ENCODE measurements at places on chromosomes 1 and 21.

DNA sequence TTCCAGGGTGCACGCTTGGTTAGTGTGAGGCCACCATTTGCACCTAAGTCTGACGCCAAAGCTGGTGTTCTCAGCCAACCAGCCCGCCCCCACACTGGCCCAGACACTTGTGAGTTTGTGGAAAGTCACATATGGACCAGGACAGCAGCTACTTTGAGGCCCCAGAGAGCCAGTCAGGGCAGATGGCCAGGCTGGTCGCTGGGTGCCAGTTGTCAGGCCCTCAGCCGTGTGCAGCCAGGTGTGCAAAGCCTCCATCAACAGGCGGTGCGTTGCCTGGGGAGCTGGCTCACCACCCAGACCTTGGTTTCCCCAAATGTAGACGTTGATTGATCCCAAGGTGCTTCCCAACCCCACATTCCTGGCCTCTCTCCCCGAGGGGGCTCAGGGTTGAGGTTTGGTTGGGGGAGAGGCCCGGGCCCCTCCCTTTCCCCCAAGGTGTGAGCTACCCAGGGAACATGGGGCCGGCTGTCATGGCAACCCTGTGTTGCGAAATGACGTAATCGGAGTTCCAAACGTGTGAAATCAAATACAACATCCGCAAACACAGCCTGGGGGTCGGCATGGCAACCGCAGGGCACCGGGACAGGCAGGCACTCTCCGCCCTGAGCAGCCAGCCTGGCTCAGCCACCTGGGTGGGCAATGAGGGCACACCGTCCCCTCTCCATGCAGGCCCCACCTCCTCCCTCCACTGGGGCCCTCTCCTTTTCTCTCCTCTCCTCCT lies 42.2 kb upstream of the WNT4 start:
- peaks cover 62% of the 10 kb centered on the region for H3K27me3 ChIP-seq
- H3K4me1 ChIP-seq, result no peaks in the 10 kb centered on the region
- no peak overlapping the region for H3K27ac ChIP-seq
- peak; percentile 13 for DNase-seq

DNA sequence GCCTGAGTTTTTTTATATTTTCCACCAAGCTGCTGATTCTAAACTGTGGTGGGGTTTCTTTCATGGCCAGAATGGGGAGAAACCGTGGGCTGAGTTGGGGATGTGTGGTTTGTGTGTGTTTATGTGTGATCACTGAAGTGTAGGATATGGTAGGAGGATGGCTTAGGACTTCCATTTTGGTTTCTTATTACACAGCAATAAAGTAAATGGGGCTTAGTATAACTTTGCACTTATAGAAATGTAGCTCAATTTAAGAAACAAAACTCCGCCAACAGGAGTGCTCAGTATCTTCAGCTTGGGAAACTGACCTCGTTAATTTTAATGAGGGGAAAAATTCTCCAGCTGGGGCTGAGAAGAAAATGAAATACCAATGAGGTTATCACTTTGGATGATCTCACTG lies 77.8 kb downstream of the PBX1 start:
- no peaks in the 10 kb centered on the region for H3K27me3 ChIP-seq
- H3K27ac ChIP-seq, result peak overlapping the region; percentile 10
- no peak overlapping the region for H3K4me3 ChIP-seq
- DNase-seq, result no peak
- peaks cover 23% of the 10 kb centered on the region for H3K4me1 ChIP-seq

- H3K36me3 ChIP-seq, result peaks cover 18% of the 10 kb centered on the region
- no peak for DNase-seq
- H3K4me1 ChIP-seq, result no peaks in the 10 kb centered on the region
- H3K27ac ChIP-seq, result no peak overlapping the region
- H3K27me3 ChIP-seq, result no peaks in the 10 kb centered on the region
- no peak overlapping the region for H3K4me3 ChIP-seq
These were observed 98.9 kb downstream of the LYST start for GRCh38 chr1:235767795-235768194.

DNA sequence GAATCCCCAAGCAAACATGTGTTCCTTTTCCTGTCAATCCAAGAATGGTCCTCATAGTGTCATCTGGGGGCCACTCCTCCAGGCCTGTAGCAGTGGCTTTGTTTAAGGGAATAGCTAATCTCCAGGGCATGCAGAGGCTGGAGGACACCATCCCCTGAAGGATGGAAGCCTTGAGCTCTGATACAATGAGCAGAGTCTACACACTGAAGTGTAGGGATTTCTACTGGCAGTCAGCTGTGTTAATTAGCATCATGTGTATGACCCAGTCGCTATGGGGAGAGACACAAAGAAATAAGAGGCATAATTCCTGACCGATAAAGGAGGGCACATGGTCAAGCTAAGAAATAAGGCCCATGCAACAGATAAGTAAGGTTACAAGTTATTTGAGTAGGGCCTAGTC lies 29.1 kb downstream of the ANGEL2 start:
- peaks cover 9% of the 10 kb centered on the region for H3K4me1 ChIP-seq
- DNase-seq, result no peak
- H3K36me3 ChIP-seq, result peaks cover 35% of the 10 kb centered on the region
- no peak overlapping the region for H3K4me3 ChIP-seq
- H3K27ac ChIP-seq, result no peak overlapping the region
- H3K27me3 ChIP-seq, result no peaks in the 10 kb centered on the region

- H3K27me3 ChIP-seq, result peaks cover 50% of the 10 kb centered on the region
- H3K36me3 ChIP-seq, result no peaks in the 10 kb centered on the region
- no peak overlapping the region for H3K27ac ChIP-seq
These were observed 17.3 kb downstream of the CACNA1E start for GRCh38 chr1:181500636-181501035.

DNA sequence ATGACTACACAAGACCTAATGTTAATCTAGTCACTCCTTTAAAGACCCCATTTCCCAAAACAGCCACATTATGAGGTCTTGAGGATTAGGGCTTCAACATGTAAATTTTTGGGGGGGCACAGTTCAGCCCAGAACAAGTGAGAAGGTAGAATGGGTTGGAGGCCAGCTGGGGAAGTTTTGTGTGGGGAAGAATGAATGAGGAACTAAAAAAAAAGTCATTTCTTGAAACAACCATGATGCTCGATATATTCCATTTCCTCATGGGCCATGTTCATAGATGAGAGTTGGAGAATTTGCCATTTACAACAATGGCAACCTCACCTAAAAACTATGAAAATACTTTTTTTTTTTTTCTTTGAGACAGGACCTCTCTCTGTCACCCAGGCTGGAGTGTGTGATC lies 14.5 kb downstream of the NLRP3 start:
- H3K4me3 ChIP-seq, result no peak overlapping the region
- no peaks in the 10 kb centered on the region for H3K4me1 ChIP-seq
- no peak overlapping the region for H3K27ac ChIP-seq
- no peaks in the 10 kb centered on the region for H3K36me3 ChIP-seq
- H3K27me3 ChIP-seq, result no peaks in the 10 kb centered on the region

- H3K27me3 ChIP-seq, result no peaks in the 10 kb centered on the region
- no peak overlapping the region for H3K27ac ChIP-seq
- no peak overlapping the region for H3K4me3 ChIP-seq
- no peak for DNase-seq
- H3K36me3 ChIP-seq, result peaks cover 10% of the 10 kb centered on the region
These were observed 1.7 kb downstream of the CFAP410 start for GRCh38 chr21:44337449-44337848.

DNA sequence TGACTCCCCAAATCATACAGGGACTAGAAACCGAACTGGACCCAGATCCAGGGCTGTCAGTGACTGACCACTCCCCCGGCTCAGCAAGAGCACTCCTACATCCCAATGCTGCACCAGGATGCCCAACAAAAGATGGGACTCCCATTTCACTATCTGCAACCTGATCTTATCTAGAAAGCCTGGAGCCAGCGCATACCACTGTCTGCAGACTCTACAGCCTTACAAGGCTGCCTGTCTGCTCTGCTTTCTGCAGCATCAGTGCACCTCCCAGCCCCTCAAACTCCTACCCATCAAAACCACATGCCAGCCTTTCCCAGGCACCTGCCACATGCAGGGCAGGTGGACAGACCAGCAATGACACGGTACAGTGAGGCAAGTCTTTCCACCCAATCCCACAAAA lies 52.2 kb downstream of the SSBP3 start:
- no peaks in the 10 kb centered on the region for H3K27me3 ChIP-seq
- no peak overlapping the region for H3K27ac ChIP-seq
- no peaks in the 10 kb centered on the region for H3K4me1 ChIP-seq
- no peak overlapping the region for H3K4me3 ChIP-seq
- no peaks in the 10 kb centered on the region for H3K36me3 ChIP-seq

GRCh38 chr1:157277913-157278312 lies 139.7 kb upstream of the ETV3 start:
- no peak overlapping the region for H3K27ac ChIP-seq
- H3K4me1 ChIP-seq, result no peaks in the 10 kb centered on the region
- DNase-seq, result no peak
- peaks cover 23% of the 10 kb centered on the region for H3K27me3 ChIP-seq
- H3K36me3 ChIP-seq, result no peaks in the 10 kb centered on the region
- H3K4me3 ChIP-seq, result no peak overlapping the region

DNA sequence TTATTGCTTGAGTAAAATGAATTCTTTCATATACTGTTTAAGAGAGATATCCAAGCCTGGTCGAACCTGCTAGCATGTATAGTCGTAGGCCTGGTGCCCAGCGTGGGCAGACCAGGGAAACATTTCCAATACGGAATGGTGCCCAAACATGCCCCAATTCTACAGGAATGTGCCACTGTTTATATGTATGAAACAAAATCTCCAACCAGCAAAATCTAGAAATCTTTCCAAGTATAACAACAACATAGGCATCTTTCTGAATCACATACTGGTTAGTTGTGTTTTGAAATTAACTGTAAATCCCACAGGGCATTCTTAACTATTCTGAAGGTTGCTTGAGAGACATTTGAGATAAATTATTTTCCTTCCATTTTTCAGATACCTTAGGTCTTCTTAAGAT lies 17.0 kb upstream of the ABCD3 start:
- no peaks in the 10 kb centered on the region for H3K36me3 ChIP-seq
- no peak overlapping the region for H3K27ac ChIP-seq
- H3K4me3 ChIP-seq, result no peak overlapping the region
- no peak for DNase-seq
- no peaks in the 10 kb centered on the region for H3K4me1 ChIP-seq

DNA sequence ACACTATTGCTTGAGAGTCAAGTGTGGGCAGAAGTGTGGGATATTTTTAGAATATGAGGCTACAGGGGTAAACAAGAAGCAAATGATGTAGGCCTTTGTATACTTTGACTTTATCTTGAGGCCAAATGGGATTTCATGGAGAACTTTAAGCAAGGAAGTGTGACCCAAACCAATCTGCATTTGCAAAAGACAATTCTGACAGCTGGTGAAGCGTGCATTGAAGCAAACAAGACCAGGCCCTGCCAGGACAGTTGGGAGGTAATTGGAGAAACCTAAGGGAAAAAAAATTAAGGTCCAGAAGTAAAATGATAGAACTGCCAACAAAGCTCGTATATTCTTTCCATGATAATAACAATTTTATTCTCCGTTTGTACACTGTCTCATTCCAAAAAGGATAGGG lies 168.3 kb downstream of the TM2D1 start:
- H3K36me3 ChIP-seq, result no peaks in the 10 kb centered on the region
- H3K4me1 ChIP-seq, result no peaks in the 10 kb centered on the region
- H3K27ac ChIP-seq, result no peak overlapping the region
- no peak for DNase-seq
- H3K4me3 ChIP-seq, result no peak overlapping the region

DNA sequence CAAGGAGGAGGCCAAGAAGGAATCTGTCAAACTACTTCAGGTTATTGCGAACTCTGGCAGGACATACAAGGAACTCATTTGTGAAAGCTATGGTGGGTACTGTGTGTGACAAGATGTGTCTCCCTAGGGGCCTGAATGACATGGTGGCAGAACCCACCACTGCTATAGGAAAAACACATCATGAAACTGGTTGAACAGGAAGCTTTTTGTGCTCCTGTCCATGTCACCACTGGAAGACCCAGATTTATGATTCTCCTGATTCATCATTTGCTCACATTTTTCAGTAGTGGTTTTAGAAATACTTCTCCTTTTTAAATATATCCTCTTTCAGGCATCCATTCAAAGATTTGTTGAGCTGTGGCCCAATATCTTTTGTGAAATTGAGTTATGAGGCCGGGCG lies 23.6 kb downstream of the ARMH1 start:
- no peak for DNase-seq
- no peak overlapping the region for H3K27ac ChIP-seq
- H3K27me3 ChIP-seq, result no peaks in the 10 kb centered on the region
- H3K4me1 ChIP-seq, result peaks cover 12% of the 10 kb centered on the region

DNA sequence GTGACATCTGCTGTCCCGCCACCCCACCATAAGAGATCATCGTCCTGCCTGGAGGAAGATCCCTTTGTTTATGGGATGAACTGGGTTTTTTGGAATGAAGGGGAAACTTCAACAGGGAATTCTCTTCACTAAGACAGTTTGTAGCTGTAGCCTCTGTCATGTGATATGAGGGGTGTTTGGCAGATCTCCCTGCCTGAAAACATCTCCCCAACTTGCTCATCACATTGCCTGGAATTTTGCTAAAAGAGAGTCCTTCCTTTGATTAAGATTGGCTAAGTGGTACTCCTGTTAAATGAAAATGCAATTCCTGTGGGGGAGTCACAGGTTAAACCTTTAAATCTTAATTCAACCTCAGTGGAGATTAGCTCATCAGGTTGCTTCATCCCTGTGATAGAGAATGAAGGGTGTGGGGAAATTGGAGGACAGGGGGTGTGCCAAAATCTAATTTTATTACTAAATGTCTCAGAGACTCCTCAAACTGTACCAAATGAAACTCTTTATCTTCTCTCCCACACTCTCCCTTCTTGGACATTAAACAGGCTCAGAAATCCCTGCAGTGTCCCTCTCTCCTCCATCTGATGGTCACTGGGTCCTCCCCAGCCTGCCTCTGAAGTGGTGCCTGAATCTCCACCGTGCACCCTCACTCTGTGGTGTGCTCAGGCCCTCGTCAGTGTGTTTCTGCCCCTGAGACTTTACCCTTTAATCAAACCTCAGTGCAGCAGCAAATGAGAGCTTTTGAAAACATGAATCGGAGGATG lies 54.8 kb downstream of the IER5 start:
- H3K27ac ChIP-seq, result peak overlapping the region; percentile 1
- no peak for DNase-seq
- H3K36me3 ChIP-seq, result no peaks in the 10 kb centered on the region
- no peaks in the 10 kb centered on the region for H3K27me3 ChIP-seq

DNA sequence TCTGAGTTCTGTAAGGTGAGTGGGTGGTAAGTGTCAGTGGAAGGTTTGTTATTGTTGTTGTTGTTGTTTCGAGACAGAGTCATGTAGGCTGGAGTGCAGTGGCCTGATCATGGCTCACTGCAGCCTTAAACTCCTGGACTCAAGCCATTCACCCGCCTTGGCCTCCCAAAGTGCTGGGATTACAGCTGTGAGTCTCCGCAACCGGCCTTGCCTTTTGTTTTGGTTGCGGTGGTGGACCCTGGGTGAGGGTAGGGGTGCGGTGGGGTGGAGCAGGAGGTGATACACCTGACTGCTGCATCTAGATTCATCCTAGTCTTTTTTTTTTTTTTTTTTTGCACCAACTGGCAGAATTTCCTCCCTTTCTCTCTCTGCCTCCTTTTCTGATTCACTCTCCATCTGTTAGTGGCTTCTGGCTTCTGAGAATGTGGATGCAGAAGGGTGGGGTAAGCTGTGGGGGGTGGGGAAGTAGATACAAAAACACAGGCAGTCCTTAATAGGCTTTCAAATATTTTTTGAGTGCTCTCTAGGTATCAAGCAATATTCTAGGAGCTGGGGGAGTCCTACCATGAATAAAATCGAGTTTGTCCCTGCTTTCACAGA lies 4.6 kb upstream of the GMEB1 start:
- no peak for DNase-seq
- H3K36me3 ChIP-seq, result no peaks in the 10 kb centered on the region

- H3K4me1 ChIP-seq, result no peaks in the 10 kb centered on the region
- peak; percentile 55 for DNase-seq
- no peaks in the 10 kb centered on the region for H3K27me3 ChIP-seq
- no peak overlapping the region for H3K27ac ChIP-seq
- no peaks in the 10 kb centered on the region for H3K36me3 ChIP-seq
These were observed 12.4 kb upstream of the BSDC1 start for GRCh38 chr1:32406629-32407111.

Measured in MCF 10A (cell line).